Activated naive CD4-positive, alpha-beta T cell (primary cell): ENCODE measurements at places on chromosomes 6 and 20.

DNA sequence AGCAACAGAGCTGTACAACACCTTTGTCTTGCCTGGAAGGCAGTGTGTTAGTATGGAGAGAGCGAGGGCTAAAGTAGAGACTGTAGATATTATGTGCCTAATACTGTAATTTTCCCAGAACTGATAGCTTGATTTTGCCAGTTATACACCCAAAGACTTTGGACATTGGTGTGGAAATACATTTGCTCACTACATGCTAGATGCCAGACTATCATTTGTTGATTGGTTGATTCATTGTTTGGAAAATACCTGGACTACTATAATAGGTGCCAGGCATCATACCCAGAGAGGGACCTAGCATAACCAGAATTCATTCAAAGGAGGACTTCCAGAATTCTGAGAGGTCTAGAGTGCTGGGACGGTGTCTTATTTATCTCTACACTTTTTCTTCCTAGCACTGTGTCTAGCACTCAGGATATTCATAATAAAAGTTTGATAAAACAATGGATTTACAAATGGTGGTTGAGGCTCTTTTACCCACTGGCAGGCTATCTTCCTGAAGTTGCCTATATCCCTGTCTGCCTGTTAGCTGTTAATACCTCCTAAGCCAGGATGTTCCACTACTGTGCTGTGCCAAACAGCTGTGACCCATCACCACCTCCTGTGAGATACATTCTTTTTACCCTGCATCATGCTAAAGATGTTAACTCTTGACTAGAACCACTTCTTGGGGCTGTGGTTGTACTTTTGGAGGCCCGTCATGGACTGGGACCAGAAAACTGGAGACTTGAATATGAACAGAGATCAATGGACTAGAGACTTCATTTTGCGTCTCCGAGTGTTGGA lies 72.2 kb upstream of the FUCA2 start:
- no peak for DNase-seq

DNA sequence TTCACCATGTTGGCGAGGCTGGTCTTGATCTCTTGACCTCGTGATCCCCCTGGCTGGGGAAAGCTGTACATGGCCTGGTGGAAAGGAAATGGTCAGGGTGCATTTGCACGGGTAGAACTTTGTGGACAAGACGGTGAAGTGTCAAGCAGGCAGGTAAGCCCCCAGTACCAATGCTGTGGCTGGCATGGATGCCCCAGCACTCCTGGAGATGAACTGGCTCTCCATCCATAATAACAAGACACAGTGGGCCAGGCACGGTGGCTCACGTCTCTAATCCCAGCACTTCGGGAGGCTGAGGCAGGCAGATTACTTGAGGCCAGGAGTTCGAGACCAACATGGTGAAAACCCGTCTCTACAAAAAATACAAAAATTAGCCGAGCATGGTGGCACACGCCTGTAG lies 37.3 kb upstream of the TMEM181 start:
- no peak for DNase-seq

DNA sequence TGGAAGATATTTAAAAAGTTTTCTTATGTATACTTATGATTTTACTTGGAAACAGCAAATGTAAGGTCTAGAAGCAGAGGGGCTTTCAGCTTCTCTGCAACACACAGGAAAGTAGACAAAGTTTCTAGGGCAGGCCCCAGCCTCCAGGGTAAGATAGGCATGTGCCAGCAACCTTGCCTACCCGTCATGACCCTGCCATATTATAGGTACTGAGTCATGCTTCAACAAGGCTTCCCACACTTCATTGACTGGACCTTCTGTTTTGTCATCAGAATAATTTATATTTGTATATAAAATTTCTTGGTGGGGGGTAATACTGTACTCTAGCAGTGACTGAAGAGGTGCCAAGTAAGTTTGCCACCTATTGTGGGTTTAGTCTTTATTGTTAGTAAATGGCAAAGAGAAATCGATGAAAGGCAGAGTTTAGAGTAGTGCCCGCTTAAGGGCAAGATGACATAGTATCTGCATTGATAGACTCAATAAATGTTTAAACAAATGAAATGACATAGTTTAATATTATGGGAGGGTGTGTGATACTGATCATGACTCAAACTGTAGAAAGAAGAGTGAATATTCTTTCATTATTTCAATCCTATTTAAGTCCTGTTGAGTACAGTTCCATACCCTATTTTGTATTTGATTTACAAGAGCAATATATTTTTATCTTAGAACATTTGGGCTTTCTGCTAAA lies 95.6 kb downstream of the JARID2 start:
- no peak for DNase-seq

- no peak for DNase-seq
Observed at GRCh38 chr6:147906361-147906760, 397.9 kb downstream of the SAMD5 start.

DNA sequence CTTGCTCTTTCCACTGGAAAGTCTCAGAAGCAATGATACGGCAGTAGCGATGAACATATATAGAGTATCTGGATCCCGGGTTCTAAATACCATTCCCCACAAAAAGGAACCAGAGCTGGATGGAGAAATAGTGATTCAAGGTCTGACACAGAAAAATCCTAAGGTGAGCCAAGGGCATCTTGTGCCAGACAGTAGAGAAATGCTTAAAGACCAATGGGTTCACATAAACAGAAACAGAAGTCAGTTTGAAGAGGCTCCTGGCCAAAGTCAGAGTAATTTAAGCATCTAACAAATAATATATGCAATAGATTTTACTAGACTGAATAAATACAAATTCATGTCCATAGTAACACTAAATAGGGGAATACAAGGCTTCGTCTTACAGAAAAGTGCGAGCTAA lies 54.7 kb downstream of the RGS17 start:
- DNase-seq, result no peak

- no peak for DNase-seq
Observed at GRCh38 chr6:86016077-86016476, 373.4 kb upstream of the SYNCRIP start.

DNA sequence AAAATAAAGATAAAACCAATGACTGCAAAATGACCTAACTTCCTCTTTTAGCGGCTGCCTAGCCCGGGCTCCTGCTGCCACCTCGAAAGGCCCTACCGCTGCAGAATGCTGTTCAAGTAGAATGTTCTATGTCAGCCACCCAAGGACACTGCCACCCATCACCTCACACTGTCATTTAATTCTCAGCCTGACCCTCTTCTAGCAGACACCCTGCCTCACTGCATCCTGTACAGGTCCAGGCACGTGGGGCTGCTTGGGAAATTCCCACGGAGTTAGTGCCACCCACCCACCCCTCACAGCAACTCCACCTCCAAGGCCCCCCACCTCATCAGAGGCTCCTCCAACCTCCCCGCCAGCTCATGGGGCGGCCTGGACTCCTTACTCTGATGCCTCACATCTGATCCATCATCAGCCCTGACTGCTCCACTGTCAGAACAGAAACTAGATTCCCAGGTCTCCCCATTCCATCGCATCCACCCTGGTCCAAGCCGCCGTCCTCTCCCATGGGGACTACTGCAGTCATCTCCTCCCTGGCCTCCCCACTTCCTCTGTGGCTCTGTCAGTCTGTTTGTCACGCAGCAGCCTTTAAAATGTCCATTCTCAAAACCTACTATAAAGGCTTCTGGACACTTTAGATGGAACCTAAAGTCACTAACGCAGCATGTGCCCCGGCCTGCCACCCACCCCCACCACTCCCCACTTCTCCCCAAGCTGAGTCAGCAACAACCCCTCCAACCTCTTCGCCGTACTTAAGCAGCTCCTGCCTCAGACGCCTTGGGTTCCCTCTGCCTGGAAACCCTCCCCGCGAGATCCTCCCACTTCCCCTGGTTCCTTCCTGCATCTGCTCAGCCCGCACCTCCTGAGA lies 17.0 kb downstream of the NFATC2 start:
- no peak for DNase-seq

DNA sequence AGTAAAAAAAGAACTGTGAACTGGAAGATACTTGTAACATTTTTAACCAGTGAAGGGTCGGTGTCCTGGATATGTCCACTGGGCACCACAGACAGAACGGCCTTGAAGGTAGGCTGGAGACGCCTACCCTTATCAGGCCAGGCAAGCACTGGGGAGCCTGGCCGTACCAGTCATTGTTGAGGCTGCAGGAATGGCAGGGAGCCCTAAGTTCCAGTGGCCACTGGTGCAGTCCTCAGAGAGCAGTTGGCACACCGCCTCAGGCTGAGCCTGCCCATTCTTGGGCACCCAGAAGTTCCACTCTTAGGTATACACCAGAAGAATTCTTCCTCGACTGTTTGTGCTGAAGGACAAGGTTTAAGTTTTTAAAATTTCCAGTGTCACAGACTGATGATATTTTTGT lies 20.5 kb downstream of the DNAJC5 start:
- no peak for DNase-seq

- DNase-seq, result peak; percentile 6
Observed at GRCh38 chr6:151675746-151676459, 131.6 kb upstream of the ESR1 start.

- DNase-seq, result no peak
Observed at GRCh38 chr6:152100183-152100618, 292.7 kb downstream of the ESR1 start.

DNA sequence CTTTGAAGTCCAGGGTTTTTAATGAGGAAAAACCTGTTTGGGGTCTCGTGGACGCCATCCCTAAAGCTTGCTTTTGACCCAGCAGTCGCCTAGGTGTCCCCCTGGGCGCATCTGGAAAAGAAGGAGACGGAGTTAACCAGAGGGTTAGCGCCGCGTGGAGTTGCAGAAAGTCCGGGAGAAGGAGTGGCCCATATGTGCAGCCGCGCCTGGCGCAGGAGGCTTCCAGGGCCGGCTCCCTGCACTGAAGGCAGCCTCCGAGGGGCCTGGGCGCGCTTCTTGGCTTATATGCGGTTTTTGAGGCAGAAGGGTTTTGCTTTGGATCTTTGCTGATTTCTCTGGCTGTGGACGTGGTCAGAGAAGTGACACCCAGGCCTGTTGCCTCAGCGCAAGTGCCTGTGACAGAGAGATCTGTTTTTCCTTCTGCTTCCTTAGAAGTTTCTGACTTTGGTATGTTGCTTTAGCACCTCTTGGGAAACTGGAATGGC lies 987 bp downstream of the TMEM181 start:
- no peak for DNase-seq

GRCh38 chr6:132114201-132114825 lies 163.1 kb upstream of the CCN2 start:
- DNase-seq, result no peak

DNA sequence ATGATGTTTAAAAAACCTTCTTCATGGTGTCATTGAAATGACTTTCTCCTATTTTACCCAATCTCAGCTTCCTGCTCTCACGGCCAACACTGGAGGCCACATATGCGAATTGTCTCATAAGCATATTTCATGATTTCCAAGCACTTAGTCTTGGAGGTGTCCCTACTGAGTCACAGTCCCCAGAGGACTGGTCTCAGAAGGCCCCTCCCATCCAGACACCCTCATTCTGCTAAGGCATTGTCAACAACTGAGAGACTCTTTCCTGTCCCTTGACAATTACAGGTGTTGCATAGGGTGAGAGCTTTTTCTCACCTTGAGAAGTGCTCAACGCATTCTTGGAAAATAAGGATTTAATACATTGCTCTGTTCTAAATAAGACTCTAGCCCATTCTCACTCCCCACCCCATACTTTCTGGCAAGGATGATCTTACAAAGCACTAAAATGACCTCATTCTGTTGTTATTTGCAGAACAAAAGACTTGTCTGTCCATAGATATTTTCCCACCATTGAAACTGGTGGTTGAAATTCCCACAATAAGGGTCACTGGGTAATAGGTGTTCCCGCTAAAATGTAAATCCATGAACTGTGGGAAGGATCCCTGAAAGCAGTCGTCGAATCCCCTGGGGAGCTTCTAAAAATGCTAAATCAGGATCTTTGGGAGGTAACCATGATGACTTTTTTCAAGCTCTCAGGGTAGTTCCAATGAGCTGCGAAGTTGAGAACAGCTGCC lies 32.3 kb upstream of the SLC22A23 start:
- no peak for DNase-seq

GRCh38 chr6:919500-919899 lies 226.6 kb upstream of the EXOC2 start:
- no peak for DNase-seq

- no peak for DNase-seq
Observed at GRCh38 chr6:31355583-31355948, 1.4 kb downstream of the HLA-B start.

DNA sequence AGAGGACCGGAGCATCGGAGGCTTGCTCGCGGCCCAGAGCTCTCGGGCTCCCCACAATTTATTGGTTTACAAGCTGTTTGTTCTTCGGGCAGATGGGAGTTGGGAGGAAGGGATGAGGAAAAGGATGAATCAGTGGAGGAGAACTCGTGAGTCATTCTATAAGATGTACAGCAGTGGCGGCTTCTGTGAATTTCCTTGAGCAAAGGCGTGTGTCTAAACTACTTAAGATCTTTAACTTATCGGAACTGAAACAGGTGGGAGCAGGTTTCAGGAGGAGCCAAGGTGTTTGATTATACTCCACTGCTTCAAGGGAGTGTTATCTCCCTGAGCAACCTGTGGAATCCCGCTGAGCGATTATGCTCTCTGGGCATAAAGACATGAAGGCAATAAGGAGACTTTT lies 50.5 kb upstream of the IBTK start:
- DNase-seq, result no peak

DNA sequence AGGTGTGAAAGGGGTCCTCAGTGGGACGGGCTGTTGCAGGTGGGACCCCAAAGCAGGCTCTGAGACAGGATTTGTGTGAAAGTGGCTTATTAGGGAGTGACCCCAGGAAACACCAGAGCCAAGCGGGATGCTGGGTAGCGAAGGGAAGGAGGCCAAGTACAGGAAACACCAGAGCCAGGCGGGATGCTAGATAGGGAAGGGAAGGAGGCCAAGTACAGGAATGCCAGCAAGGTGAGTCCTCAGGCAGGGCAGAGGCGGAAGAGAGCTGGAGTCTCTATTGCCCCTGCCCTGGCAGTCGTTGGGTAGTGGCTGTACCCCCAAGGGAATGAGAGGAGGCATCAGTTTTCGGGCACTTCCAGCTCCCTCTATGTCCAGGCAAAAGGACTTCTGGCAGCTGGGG lies 30.5 kb upstream of the TGM2 start:
- no peak for DNase-seq

- DNase-seq, result no peak
Observed at GRCh38 chr6:3471711-3472110, 14.9 kb upstream of the SLC22A23 start.

DNA sequence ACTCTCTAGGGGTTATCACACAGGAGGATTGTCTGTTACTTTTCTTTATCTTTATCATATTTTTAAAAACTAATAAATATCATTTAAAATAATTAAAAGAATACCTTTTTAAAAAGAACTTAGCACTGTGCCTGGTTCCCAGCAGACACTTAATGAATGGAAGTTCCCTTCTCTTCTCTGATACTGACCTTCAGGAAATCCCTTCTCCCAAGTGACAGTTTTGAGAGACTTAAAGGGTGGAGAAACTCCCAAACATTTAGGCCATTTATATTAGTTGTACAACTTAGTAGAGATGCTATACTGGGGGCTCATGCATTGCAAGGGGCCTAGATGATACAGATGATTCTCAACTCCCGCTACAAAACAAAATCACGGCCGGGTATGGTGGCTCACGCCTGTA lies 18.5 kb downstream of the MAP1LC3A start:
- no peak for DNase-seq

GRCh38 chr6:41679696-41680095 lies 41.4 kb downstream of the MDFI start:
- DNase-seq, result no peak
